ENCODE measurements at places on chromosomes 2 and 18. TPM values are rescaled to one million over a fixed set of nuclear protein-coding genes. Genes with fewer than 3 reads are reported as not detected.

DNA sequence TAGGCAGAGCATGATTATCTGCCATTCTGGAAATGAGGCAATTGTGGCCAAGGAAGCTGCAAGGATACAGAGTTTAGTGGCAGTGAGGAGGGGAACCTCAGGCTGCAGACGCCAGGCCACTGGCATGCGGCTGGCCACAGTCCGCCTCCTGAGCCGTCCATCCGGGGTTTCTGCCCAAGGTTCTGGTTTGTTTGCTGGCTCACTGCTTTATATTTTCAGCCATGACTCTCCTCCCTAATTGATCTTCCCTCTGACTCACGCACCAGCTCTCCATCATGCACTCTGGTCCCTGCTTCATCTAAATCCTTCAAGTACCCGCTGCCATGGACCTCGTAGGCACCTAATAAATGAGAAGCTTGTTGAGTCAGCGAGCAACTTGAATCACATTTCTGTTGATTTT, 107.8 kb upstream of the REV1 start:
- no peaks in the 10 kb centered on the region for H3K4me1 ChIP-seq
- no peak overlapping the region for H3K4me3 ChIP-seq
- H3K36me3 ChIP-seq, result no peaks in the 10 kb centered on the region
- no peak overlapping the region for H3K27ac ChIP-seq

The CFAP210 gene
- total RNA-seq, result 0.18 TPM

DNA sequence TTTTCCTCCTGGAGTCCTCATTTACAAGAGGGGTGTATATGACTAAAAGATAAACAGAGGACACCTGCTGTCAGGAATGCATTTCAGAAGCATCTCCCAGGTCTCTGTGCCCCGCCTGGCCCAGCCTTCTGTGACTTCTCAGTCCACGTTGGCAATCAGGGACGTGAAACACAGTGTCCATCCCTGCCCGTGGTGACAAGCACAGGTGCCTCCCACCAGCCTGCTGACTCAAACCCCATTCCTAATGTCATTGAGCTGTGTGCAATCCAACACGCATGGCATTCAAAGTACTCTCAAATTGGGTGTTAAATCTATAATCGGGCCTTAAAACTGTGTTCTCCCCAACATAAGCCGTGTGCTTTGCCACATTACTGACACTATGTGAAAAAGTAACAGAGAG, 343.2 kb downstream of the EIPR1 start:
- H3K27me3 ChIP-seq, result no peaks in the 10 kb centered on the region
- no peaks in the 10 kb centered on the region for H3K4me1 ChIP-seq
- no peak overlapping the region for H3K4me3 ChIP-seq
- H3K36me3 ChIP-seq, result no peaks in the 10 kb centered on the region

DNA sequence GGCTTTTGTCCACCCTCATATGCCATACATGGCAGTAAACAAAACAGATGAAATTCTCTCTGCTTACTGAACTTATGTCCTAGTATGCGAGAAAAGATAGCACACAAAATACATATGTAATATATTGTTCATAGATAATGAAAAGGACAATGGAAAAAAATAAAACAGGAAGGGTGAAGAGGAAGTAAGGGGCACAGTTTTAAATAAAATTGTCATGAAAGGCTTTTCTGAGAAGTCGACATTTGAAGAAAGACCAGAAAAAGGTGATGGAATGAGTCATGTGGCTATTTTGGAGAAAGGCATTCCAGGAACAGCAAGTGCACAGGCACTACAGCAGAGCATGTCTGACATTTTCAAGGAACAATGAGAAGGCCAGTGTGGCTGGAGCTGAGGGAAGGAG, 56.4 kb downstream of the KCNH7 start:
- no peak overlapping the region for H3K4me3 ChIP-seq
- no peaks in the 10 kb centered on the region for H3K36me3 ChIP-seq
- H3K27ac ChIP-seq, result no peak overlapping the region
- no peak for DNase-seq

The TRIM43B gene
- not detected for total RNA-seq
